ENCODE measurements at places on chromosomes 2 and 18. TPM values are rescaled to one million over a fixed set of nuclear protein-coding genes. Genes with fewer than 3 reads are reported as not detected.

The PLEK gene
- total RNA-seq = 3.7 TPM

The TMEM247 gene
- not detected for total RNA-seq

The SAG gene
- 1.4 TPM for total RNA-seq

The AMMECR1L gene
- 14.3 TPM for total RNA-seq

The SULT1C2 gene
- 0.23 TPM for total RNA-seq

The LYG2 gene
- not detected for total RNA-seq

The ASIC4 gene
- total RNA-seq = 10.4 TPM

The EMILIN1 gene
- 6.2 TPM for total RNA-seq

The MBP gene
- 60.4 TPM for total RNA-seq

The LIMS2 gene
- 4.4 TPM for total RNA-seq

The TPO gene
- total RNA-seq = 0.23 TPM

The CCDC74B gene
- total RNA-seq = 9.2 TPM

The MYO5B gene
- total RNA-seq = 6.5 TPM

The AFF3 gene
- total RNA-seq = 26.3 TPM

The MSTN gene
- total RNA-seq = 5.3 TPM

The OLA1 gene
- 128 TPM for total RNA-seq

The EGR4 gene
- 0.23 TPM for total RNA-seq

The SP140 gene
- 2.1 TPM for total RNA-seq

The HSBP1L1 gene
- 3.2 TPM for total RNA-seq

The PLCD4 gene
- total RNA-seq = 1.4 TPM

The MOGAT1 gene
- not detected for total RNA-seq

The SERPINB12 gene
- not detected for total RNA-seq

The PARD6G gene
- total RNA-seq = 7.6 TPM

The ANKRD36C gene
- total RNA-seq = 214 TPM

The VSNL1 gene
- total RNA-seq = 128 TPM

The TTL gene
- 84.4 TPM for total RNA-seq

The CDH20 gene
- total RNA-seq = 20.8 TPM

The TRABD2A gene
- total RNA-seq = 2.5 TPM

The EIF2AK3 gene
- total RNA-seq = 21.2 TPM

The PPIG gene
- 66.4 TPM for total RNA-seq

The GNAL gene
- total RNA-seq = 122 TPM

The COLEC12 gene
- 16.8 TPM for total RNA-seq

Measured in diencephalon (tissue), 1 donor.